ENCODE measurements at places on chromosomes 1 and 21.

DNA sequence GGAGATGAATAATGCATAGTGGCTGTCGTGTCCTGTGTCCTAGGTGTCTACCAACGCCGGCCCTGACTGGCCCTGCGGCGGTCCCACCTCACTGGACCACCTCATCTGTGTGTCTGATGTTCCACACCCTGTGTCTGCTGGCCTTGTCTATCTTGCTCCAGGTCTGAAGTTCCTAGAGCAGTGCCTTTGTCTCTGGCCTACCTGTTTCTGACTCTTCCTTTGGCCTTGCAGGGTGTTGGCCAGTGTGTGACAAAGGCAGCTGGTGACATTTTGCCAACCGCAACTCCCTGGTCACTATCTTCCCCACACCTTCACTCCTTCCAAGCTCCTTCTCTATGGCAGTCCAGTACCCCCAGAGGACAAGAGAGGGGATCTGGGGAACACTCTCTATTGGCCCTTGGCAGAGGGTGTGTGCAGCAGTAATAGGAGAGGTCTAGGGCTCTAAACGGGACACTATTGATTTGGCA is 1.4 kb upstream of the AHDC1 start:
- DNase-seq: no peak

- peak; percentile 77 for DNase-seq
Observed at GRCh38 chr1:9593492-9594465, 5.1 kb downstream of the TMEM201 start.

DNA sequence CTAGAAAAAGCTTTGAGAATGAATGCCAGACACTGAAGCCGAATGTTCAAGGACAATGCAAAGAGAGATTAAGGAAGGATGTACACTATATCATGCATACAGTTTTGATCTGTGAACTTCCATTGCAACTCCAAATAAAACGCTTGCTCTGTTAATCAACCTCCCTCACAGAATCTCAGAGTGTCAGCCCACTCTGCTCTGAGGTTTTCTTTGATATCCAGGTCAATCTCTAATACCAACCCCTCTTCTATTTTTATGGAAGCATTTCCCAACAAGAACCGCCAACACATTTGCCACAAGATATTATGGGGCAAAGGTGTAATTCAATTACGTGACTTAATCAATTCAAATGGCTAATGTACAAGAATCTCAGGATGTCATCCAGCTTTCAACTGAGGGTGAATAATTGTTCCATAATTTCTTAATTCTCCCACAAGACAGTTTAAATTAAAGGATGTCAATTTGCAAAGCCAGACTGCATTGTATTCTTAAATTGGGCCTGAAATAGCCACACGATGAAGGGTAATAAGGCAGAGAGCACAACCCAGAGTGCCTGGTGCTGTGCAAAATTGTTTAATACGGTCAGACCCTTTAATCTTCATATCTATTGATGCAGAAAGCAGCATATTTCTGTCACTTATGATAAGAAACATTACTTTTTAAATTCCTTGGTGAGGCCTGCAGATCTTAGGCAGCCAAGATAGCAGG is 459.2 kb upstream of the DAB1 start:
- no peak for DNase-seq

DNA sequence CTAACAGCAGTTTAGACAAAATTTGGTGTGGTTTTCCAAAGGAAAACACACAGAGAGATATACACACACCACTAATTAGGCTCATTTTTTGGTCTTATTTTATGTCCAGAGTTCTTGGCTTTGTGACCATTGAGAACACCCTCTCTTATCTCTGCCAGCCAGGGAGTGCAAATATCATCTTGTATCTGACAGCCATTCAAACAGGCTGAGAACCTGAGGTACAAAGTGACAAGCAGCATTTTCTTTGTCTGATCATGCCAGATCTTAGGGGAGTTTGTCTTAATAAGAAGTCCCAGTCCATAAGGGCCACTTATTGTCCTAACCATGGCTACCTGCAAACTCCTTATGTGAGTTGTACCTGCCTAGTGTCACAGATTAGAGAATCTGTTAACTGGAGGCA is 1165.2 kb downstream of the BRINP3 start:
- no peak for DNase-seq

DNA sequence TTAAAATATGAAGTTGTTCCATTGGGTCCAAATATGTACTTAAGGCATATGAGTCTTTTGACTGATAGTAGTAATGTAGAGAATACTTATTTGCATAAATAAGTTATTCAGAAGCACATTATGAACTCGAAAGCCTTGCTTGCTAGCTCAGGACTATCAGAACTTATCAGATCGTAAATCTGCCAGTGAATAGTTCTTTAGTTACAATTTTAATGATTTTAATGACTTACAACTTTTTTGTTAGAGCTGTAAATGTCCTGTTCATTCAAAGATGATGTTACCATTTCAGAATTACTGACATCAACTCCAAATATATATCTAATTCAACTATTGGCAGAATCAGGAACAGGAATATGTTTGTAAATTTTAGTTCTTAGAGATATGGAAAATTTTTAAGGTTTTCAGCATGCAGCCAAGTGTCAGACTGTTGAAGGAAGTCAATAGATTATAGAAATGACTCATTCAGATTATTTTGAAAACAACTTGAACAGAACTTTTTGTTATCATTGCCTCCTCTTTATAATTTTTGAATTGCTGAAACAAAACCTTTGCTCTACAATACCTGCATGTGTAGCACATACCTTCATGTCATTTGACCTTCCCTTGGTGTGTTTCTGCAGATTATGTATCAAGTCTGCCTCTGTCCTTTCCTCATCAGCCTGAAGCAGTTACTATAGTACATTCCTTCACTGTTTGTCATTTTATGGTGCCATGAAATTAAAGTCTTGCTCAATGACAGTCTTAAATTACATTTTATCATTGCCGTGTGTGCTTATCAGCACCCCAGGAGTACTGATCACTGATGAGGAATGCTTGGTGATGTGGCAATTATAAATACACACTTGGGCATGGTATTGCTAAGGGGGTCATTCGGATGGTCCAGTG is 44.9 kb downstream of the LRRC8D start:
- peak; percentile 85 for DNase-seq

DNA sequence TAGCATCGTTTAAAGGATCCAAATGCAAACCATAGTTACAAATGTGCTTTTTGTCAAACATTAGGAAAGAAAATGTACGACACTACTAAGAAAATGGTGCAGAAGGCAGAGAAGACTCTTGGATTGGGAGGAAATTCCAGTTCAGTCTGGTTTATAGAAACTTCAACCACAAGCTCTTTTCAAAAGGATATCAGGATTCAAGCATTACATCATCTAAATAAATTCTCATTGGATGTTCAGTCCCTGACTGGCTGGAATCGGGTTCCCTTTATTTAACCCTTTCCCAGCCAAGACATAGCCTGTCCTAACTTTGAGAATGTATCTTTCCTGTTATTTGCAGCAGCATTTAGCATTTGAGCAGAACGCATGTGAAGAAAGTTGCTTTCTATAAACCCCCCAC is 184.6 kb downstream of the LMO4 start:
- peak; percentile 50 for DNase-seq

DNA sequence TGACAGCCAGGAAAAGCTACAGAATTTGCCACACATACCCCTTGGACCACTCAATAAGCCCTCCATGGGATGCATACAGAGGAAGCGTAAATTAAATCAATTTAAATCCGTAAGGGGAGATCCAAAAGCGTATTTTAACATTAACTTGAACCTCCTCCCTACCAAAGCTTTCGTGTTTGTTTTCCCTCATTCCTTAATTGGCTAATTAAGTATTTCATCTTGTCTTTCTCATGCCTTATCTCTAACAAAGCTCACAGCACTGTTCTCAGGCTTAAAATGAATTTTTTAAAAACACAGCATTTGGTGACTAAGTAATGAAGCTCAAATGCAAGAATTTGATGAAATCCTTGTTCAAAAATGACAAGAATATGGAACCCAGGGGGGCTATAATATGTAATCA is 3.1 kb downstream of the PTPN14 start:
- no peak for DNase-seq
